ENCODE measurements at places on chromosomes 7 and 10.

DNA sequence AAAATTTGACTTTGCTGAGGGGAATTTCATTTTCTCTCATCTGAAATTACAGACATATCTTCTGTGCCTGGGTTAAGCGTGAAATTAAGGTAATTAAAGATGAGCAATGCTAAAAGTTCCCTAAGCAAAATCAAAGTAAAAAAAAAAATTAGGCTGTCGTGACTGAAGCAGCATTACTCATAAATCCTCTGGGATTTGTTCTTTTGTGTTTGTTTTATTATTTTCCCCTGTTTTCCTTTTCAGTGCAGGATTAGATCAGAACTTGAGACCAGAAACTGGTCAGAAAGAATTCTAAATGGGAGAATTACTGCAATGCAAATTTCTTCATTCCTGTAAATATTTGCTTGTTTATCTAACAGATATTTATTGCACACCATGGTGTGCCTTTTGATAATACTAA, 141.4 kb upstream of the BET1 start:
- no peak for DNase-seq

DNA sequence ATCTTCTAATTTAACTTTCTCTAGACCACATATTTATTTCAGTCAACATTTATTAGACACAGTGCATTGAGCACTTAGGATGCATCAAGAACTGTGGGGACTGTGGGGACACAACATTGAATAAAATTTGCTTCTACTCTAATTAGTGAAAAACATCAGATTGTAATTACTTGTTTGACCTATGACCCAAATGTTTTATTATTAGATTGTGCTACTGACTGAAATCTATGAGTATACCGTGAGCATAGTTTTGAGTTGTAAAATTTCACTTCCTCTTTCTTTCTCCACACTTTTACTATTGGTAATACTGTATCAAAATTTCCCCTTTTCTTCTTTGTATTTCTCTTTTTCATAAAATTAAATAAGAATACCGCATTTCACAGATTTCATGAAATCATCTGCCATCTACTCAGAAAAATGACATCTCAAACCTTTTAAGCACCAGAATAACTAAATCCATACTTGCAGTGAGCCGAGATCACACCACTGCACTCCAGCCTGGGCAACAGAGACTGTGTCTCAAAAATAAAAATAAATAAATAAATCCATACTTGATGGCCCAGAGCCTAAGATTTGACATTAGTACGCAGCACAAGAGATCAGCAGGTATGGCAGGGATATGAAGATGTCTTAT, 25.4 kb upstream of the INPP5F start:
- DNase-seq: no peak

GRCh38 chr7:24963218-24963617, 16.8 kb downstream of the OSBPL3 start:
- no peak for DNase-seq

DNA sequence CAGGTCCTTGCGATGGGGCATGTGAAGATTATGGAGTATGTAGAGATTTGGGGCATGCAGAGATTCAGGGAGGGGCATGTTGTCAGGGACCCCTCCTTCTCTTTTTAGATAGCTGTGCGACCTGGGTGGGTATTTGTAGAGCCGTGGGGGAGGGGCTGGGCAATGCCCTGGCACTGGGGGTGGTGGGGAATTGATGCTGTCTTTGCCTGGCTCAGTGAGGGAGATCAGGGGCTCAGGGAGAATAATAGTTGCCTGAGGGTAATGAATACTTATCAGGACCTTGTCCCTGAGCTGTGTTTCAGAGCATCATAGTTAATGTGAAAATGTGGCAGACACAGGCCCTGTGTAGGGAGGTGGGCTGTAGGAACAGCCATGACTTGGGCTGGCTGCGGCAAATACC, 3.5 kb downstream of the RAMP3 start:
- peak; percentile 10 for DNase-seq

DNA sequence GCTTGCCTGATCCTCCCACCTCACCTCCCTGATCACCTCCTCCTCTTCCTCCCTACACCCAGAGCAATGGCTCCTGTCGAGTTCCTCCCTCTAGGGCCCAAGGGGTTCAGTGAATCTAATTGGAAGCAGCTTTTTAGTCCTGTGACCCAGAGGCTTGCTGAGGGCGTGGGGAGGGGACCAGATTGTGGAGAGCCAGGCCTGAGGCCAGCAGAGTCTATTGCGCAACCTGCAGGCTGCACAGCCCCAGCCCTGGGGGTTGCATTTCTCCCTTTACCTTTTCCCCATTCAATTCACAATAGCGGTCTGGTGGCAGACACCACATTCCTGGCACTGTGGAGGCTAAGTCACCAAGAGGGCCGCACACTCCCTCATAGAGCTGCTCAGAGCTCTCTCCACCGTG, 32.5 kb downstream of the GHRHR start:
- no peak for DNase-seq

GRCh38 chr7:146575903-146576302, 459.3 kb downstream of the CNTNAP2 start:
- no peak for DNase-seq

GRCh38 chr10:124156524-124157260, 63.3 kb upstream of the CHST15 start:
- DNase-seq: no peak

DNA sequence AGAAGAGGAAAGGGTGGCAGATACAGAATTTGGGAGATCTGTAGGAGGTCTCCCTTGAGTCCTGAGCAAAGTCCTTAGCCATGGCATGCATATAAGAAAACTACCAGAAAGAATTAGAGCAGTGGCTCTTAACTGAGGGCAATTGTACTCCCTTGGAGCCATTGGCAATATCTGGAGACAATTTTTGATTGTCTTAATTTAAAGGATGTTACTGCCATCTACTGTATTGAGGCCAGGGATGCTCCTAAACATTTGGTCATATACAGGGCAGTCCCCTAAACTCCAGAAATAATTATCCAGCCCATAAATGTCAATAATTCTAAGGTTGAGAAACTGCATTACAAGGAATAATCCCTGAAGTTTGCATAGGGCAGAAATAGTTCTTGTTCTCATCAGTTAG, 136.4 kb upstream of the ODAD2 start:
- no peak for DNase-seq

- no peak for DNase-seq
Measured at GRCh38 chr7:3264693-3265339, 36.2 kb upstream of the SDK1 start.

- DNase-seq: no peak
Measured at GRCh38 chr7:22292531-22292930, 64.4 kb downstream of the RAPGEF5 start.

DNA sequence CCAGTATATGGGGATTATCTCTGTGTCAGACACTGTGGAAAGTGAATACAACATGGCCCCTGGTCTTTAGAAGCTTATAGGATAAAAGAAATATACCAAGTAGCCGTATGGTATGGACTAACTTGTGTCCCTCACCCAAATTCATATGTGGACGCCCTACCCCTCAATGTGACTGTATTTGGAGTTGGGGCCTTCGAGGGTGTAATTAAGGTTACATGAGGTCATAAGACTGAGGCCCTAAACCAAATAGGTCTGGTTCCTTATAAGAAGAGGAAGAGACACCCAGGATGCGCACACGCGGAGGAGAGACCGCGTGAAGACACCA, 36.3 kb downstream of the ASB13 start:
- no peak for DNase-seq

- no peak for DNase-seq
Measured at GRCh38 chr7:54355842-54356241, 186.3 kb upstream of the VSTM2A start.
